ENCODE measurements at places on chromosomes 11 and 22.

- no peak for DNase-seq
Measured at GRCh38 chr11:131966667-131967066, 596.3 kb downstream of the NTM start.

DNA sequence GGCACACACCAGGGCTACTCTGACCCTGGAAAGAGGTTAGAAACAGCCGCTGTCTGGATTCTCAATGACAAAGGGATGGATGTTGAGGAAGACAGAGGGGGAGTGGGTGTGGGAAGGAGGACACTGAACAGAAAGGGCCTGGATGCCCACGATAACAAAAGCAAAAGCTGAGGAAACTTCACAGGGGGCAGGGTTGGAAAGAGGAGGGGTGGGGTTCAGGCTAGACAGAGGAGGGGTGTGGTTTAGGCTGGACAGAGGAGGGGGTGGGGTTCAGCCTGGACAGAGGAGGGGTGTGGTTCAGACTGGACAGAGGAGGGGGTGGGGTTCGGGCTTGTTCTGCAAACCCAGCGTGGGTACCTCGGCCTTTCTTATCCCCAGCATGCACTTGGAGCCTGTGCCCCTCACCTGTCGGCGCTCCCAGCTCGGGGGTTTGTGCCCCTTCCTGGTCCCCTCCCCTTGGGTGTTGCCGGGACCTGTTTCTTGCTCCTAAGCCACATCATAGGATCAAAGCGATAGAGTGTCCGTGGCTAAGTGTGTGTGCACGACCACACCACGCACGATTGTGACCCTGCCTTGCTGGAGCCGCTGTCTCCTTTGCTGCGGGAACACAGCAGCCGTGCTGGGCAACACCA is 75.6 kb downstream of the BRD1 start:
- DNase-seq, result no peak

- no peak for DNase-seq
Measured at GRCh38 chr11:35173011-35173511, 34.1 kb downstream of the CD44 start.

DNA sequence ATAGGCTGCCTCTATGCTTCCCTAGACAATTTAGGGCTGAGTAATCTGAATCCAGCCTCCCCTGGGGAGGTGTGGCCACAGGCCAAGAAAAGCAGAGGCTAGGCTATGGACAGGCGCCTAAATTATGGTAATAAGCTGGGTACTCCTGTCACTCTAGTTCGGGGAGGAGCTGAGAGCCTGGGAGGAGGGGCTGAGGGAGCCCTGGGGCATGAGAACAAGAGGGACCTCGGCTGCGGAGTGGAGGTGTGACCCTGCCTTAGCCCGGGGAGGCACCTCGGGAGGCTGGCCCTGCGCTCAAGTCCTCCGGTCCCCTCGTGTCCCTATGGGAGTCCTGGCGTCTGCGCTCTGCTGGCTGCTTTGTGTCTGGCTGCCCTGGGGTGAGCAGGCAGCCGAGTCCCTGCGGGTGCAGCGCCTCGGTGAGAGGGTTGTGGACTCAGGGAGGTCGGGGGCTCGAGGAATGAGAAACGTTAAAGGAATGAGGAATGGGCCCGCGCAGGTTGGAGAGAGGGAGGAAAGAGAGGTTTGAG is at the start of gene OTOG:
Gene OTOG (plus strand): TSS at position 209 of the 527 bp plus-strand sequence. CDS start 114 bp downstream, at position 323.
- DNase-seq, result no peak

DNA sequence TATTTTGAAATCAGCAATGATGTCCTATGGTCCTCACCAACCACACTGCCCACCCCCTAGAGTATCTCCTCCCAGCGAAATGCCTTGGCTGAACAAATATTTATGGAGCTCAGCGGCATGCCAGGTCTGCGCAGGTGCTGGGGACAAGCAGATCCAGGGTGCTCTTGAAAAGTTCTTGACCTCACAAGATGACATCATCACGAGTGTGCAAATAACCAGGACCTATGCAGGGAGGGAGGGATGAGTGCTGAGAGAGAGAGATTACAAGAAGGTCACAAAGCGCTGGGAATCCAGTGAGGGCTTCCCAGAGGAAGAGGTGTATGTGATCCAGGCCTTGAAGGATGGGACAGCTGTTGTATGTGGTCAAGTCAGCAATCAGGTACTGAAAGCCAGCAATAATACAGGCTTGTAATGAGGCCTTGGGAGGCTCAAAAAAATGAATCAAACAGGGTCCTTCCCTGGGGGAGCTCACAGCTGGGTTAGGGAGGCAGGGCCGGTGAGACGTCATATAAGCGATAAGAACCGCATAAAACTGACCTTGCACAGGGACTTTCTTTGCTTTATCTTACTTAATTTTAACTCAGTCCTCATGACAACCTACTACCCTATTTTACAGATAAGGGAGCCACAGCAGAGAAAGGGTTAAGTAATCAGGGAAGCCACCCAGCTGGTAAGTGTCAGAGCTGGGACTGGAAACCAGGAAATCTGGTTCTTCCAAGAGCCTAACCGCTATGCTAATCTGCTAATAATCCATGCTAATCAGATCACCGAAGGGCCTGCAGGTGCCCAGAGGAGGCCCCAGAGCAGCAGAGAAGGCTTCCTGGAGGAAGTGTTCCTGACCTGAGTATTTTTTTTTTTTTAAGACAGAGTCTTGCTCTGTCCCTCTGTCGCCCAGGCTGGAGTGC is 8.2 kb downstream of the ARRB1 start:
- no peak for DNase-seq
